ENCODE measurements at places on chromosomes 5 and 9. TPM values are rescaled to one million over a fixed set of nuclear protein-coding genes. Genes with fewer than 3 reads are reported as not detected.

The COL23A1 gene
- total RNA-seq, result 22.5 TPM

The OBP2B gene
- not detected for total RNA-seq

The FOXD4 gene
- not detected for total RNA-seq

GRCh38 chr9:36935768-36936497 lies 98.1 kb downstream of the PAX5 start:
- no peak for DNase-seq

DNA sequence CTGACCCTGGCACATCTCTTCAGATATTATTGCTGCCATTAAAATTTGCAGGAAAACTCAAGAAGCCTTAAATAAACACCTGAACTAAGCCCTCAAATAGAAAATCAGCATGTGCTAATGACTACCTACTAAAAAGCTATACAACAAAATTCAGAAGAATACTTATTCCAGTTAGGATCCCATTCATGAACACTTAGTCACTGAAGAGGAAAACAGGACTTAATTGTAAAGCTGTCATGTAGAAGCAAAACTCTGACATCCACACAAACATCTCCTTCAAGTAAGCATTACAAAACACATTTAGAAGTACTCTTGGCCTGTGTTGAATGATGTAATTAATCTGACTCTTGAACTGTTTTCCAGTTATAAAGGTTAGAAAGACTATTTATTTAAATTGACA lies 19.9 kb downstream of the ELL2 start:
- DNase-seq, result no peak

The OR1J2 gene
- total RNA-seq, result not detected

The AK8 gene
- total RNA-seq, result not detected

- DNase-seq, result no peak
Observed at GRCh38 chr5:107208867-107209266, 461.9 kb downstream of the EFNA5 start.

The LRRC19 gene
- not detected for total RNA-seq

The SLC25A51 gene
- total RNA-seq, result 22.0 TPM

All from Right ventricle myocardium inferior (tissue), 1 donor.